ENCODE measurements at places on chromosomes 4 and X.

DNA sequence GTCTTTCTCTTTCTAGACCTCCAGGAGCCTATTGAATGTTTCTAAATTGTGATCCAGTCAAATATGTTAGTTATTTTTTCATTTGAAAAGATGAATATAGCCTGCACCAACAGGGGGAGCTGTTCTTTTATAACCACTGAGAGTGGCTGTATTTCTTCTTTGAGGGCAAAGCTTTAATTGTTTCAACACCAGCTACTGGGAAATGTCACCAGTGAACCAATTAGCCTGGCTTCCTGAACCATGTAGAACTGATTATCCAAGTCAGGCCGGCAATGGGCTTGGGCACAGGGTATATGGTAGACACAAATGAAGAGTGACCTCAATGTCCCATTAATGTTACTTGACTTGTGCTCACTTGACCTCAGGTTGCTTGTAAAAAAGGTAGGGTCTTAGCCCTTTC lies 4.8 kb upstream of the DAPP1 start:
- DNase-seq = peak; percentile 20

DNA sequence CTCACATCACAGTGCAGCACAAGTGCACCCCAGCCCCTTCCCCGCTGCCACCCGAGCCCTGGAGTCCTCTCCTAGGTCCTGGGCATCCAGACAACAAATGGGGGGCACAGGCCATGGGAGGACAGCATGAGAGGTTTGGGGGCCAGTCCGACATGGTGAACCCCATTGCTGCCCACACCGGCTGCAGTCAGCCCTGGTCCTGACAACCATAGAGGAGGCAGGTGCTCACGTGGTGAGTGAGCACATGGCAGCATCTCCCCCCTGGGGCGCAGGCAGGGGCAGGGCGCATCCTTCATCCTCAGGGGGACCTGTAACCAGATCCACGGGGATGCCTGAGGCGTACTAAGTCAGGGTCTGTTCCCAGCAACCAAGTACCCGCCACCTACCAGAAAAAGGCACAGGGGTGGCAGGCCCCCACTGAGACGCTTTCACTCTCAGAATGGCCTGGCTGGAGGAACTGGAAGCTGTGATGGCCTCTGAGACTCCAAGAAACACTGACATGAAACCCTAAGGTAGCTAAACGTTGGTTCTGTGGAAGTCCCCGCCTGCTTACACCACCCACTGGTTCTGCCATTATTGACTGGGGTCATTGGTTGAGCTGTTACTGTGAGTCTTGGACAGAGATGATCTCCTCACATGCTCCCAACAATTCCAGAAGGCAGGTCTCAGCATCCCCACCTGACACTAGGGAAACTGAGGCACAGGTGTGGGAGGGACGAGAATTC lies 6.5 kb downstream of the ZFYVE28 start:
- no peak for DNase-seq

GRCh38 chr4:181860157-181860556 lies 383.0 kb upstream of the TENM3 start:
- peak; percentile 29 for DNase-seq

DNA sequence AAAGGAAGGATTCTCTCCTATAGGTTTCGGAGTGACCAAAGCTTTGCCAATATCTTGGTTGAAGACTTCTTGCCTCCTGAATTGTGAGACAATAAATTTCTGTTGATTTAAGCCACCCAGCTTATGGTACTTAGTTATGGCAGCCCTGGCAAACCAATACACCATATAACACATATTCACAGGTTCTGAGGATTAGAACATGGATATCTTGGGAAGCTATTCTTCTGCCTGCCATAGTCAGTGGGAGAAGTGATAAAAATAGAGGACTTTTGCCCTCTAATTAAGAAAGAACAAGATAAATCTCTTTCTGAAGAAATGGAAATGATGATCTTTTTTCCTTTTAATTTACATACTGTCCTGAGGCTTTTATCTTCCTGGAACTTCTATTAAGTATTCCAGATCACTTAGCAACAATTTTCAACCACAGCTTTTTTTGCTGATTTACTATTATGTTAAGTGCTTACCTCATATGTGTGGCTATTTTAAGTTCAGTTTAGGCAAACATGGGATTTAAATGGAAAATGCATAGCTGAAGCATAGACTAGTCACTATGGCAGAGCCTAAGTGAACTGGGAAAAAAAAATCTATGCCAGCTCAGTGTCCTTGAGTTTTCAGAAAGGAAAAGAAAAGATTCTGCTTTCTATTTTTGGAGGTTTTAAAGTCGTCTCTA lies 381.7 kb downstream of the STPG2 start:
- DNase-seq = peak; percentile 7

DNA sequence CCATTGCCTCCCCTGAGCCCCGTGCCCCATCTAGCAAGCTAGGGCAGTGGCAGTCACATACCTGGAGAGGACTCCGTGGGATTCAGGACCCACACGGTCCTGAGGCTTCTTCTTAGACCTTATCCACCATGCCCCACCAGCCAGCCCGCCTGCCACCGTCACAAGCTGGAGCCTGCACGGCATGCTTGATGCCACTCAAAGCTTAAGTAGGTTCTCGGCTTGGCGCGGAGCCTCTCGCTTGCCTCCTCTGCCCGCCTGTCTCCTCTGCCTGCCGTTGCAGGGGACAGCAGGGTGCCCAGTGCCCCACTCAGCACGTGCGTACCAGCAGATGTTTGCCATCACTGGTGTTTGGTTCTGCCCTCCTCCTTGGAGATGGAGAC lies 14.1 kb downstream of the PSAPL1 start:
- no peak for DNase-seq

- DNase-seq = no peak
Measured at GRCh38 chr4:142452161-142452855, 393.8 kb downstream of the INPP4B start.

GRCh38 chr4:146646593-146647325 lies 8.1 kb downstream of the POU4F2 start:
- no peak for DNase-seq

DNA sequence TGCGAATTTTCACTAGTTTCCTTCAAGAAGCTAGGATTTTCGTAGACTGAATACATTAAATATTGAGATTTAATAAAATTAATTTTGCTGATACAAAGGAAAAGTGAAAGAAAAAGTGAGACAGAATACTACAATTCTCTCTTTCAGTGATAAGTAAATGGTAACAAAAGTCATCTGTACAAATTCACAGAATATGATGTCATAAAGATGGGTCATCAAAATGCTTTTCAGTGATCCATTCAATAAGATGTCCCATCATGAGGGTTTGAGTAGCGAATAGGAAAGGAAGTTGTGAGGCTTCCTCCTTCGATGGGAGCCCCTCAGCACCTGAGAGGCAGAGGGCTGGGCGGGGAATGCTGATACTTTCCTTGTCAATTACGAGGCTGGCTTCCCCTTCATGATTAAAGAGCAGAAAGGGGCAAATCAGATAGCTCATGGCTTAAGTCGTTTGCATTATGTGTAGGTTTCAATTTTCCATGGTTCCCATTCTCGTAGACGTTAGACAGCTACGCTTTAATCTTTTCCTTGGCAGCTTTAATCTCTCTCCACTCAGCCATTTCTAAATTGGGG lies 108.8 kb upstream of the SORBS2 start:
- no peak for DNase-seq

GRCh38 chrX:78455901-78456300 lies 128.5 kb upstream of the CYSLTR1 start:
- DNase-seq = peak; percentile 1
